ENCODE measurements at places on chromosomes 16 and 17. TPM values are rescaled to one million over a fixed set of nuclear protein-coding genes. Genes with fewer than 3 reads are reported as not detected.

DNA sequence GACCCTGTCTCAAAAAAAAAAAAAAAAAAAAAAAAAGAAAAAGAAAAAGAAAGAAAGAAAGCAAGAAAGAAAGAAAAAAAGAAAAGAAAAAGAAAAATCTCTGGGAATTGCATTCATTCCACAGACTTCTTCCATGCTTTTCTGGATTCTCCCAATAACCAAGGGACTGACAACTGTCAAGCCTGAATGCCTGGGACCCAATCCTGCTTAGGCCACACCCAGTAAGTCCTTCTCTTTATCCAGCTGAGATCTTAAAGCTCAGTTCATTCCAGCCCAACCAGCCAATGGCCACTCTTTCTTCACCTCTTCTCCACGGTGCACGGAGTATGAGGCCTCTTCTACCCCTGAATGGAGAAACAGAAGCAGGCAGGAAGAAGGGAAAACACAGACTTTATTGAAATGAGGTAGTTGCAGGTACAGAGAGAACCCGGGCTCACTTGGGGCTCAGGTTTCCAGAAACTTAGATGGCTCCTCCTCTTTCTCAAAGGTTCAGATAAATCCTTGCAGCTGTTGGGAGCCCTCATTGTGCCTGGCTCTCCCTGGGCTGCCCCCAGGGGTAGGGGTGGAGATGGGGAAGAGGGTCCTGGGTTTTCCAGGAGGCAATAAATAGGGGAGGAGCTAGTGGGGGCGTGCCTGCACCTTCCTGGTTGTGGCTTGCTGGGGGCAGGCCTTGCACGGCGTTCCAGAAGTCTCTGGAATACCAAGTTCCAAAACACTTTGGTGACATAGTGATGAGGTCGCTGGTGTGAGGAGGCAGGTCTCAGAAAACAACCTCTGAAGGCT is 2.5 kb downstream of the HOXB1 start:
- DNase-seq = no peak

The KRT17 gene
- total RNA-seq = 92.1 TPM

DNA sequence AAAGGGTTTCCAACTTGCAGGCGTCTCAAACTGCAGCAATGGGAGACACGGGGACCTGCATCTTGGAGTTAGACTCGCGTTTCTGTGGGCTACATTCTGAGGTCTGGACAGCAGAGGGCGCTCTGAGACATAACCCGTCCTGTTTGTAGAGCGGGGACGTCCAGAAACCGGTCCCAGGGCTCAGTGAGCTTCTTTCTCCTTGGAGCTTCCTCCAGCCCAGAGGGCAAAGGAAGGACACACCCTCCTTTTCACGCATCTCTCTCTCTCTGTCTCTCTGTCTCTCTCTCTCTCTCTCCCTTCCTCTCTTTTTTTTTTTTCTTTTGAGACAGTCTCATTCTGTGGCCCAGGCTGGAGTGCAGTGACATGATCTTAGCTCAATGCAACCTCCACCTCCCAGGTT is 19.8 kb downstream of the COX4I1 start:
- DNase-seq = peak; percentile 84

- no peak for DNase-seq
Measured at GRCh38 chr17:41909088-41909487, 9.7 kb downstream of the ACLY start.

DNA sequence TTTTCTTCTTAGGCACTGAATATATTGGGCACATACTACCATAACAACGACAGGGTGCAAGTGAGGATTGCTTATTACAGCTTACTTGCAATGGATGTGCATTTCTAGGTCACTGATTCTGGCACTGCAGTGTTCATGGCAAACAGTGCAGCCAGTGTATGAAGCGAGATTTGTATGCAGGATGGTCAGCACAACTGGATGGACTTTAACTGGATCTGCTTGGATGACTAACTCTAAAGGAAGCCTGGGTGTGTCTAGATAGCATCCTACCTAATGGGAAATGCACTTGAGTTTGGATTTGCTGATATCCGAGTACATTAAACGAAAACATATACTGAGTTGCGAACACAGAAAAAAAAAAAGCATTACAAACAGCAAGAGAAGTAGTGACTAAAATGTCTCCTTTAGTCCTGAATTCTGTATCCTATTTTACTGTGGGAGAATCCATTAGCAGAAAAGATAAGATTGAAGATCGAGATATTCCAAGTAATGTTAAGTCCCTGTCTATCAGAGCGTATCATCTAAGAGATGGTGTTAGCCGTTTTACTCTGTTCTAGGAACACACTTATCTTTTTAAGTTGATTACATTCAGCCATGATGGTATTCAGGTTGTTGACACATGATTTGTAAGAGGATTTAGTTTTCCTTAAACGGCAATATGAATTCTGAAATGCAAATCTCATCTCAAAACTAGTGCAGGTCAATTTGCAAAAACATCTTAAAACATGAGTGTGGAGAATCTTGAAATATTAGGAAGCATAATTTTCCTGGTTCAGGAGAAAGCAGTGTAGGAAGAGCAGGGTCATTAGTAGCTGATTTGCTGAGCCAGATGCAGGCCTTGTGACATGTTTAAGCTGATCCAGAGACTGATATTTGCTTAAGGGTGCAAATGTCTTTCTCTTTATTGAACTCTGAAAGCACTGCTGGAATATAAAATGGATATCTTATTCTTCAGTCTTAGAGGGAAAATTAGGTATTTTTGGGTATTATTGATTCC is 142.6 kb upstream of the CPHXL start:
- DNase-seq = no peak

GRCh38 chr16:81816793-81817210 is 37.7 kb downstream of the PLCG2 start:
- no peak for DNase-seq

DNA sequence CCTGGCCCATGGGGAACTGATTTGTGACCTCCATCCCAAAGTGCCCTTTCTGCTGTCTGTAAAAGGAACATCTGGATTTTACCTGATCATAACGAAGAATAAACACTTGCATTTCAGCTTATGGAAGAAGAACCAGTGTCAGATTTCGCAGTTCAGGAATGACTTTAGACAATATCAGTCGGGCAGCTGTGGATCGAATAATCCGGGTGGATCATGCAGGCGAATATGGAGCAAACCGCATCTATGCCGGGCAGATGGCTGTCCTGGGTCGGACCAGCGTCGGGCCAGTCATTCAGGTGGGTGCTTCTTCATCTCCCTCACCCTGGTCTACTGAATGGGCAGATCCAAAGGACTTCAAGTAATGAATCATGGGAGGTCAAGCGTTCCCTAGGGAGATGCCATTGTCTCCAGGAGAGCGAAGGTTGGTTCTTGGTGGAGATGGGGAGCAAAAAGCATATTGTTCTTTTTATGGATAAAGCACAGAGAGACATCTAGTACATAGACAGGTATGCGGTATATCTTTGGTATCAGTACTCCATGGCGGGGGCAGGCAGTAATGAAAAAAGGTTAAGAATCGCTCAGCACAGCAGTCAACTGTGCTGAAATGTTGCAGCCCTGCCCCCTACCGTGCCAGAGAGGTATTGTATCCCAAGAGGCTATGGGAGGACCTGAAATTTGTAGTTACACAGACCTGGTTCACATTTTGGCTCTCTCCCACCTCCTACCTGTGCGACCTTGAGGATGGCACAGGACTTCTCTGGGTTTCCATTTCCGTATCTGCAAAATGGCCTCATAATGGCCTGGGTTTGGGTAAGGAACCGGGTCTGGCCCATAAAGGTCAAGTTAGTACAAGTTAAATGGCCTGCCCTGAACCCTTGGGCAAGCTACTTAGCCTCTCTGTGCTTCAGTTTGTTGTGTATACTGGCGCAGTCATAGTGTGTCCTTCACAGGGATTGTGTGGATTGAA is 4.7 kb downstream of the COQ7 start:
- DNase-seq = peak; percentile 69

DNA sequence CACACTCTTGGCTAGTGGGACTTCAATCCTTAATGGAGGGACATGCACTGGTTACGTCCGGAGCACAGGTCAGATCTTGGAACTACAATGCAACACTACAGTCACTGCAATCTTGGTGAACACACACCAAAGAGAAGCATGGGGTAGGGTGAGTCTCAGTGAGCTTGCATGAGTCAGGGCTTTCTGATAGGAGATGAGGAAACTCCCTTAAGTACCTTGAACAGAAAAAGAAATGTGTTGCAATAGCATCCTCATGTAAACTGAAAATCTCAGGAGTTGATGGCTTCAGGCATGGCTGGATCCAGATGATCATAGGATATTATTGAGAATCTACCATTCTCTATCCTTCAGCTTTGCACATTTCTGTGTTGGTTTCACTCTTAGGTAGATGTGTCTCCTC is 54.1 kb downstream of the CES1 start:
- DNase-seq = no peak

GRCh38 chr17:51820252-51820651 is 338.3 kb downstream of the CA10 start:
- peak; percentile 93 for DNase-seq

The ATP2A1 gene
- total RNA-seq = 0.87 TPM

DNA sequence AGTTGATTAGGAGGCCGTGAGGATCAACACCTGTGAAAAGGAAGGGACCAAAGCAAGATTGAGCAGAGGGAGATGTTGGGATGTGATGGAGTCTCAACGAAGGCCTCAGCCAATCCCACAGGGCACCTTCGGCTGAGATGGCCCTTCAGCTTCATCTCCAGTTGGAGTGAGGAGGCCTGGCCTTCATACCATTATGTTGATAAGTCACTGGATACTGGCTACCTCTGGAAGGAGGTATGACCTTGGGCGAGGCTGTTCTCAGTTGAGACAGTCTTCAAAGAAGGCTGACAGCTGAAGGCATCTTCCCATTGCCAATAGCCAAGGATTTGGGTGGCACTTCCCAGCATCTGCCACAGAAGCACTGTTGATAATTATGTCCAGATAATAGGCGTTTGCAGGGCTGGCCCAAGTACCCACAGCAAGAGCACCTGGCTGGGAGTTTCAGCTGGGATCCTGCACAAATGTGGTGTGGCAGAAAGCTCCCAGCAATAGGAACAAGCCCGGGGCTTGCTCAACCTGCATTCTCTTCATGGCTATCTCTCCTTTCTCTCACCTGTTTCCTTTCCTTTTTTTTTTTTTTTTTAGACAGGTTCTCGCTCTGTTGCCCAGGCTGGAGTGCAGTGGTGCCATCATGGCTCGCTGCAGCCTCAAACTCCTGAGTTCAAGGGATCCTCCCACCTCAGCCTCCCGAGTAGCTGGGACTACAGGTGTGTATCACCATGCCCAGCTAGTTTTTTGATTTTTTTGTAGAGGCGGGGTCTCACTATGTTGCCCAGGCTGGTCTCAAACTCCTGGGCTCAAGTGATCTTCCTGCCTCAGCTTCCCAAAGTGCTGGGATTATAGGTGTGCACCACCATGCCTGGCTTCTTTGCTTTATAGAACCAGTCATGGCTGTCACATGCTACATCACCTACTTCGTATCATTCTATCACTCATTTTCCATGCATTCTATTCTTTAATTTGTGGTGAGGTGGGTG is 18.2 kb upstream of the MAP3K14 start:
- no peak for DNase-seq

GRCh38 chr16:49338611-49339265 is 34.9 kb upstream of the C16orf78 start:
- DNase-seq = no peak
